CD4-positive, alpha-beta T cell (primary cell): ENCODE measurements at places on chromosomes 4 and X.

- no peak for DNase-seq
Measured at GRCh38 chr4:48421101-48421500, 62.0 kb upstream of the SLC10A4 start.

GRCh38 chrX:112630187-112630586 lies 49.6 kb downstream of the LHFPL1 start:
- no peak for DNase-seq

- DNase-seq = no peak
Measured at GRCh38 chrX:129648514-129649267, 6.1 kb downstream of the APLN start.

DNA sequence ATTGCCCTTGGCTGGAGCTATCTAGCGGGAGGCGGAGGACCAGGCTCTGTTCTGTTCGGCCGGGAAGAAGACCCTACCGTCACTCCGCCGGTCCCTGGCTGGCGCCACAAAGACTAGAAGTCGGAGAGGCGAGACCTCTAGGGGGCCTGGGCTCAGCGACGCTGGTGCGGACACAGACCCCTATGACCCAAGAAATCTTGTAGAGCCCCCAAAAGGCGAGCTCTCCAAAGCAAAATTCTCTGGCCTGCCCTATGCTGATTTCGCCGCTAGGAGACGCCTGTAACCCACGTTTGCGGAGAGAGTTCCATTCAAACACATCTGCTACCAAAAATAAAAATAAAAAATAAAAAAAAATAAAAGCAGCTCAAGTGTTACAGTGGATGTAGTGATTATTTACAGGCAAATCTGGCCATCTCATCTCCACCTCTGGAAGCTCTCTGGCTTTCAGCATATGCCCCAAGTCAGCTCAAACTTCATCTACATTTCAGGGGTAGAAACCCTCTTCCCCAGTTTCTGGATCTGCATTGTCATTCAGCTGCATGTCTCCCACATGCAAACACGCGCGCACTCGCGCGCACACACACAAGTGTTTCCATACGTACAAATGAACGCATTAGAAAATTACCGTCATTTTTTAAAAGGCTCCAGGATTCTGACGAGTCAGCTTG lies 2.4 kb upstream of the PCDH10 start:
- no peak for DNase-seq

DNA sequence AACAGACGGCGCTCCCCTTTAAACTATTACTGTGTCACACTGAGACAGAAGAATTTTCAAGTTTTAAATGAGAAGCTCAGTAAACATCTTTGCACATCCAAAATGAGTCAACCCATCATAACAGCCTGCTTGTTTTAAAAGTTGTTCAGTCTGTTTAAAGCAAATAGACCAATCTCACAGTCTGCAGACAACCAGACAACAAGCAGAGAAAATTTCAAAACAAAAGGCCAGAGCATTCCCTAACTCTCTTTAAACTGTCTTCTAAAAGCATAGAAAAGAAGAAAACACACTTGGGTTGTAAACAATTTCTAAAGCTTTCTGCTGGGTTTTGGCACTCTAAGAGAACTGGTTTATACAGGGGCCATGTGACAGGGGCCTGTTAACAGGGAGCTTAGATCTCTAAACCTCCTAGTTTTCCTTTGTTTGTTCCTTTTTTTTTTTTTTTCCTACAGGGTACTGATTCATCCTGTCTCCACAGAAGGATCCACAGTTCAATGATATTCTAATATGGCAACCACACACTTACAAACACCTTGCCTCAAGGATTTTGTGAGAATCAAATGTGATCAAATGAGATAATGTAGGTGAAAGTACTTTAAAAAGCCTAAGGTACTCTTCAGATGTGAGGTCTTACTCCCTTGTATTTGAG lies 100.8 kb upstream of the MAML3 start:
- DNase-seq = no peak

- DNase-seq = no peak
Measured at GRCh38 chr4:23837371-23837770, 52.5 kb downstream of the PPARGC1A start.

DNA sequence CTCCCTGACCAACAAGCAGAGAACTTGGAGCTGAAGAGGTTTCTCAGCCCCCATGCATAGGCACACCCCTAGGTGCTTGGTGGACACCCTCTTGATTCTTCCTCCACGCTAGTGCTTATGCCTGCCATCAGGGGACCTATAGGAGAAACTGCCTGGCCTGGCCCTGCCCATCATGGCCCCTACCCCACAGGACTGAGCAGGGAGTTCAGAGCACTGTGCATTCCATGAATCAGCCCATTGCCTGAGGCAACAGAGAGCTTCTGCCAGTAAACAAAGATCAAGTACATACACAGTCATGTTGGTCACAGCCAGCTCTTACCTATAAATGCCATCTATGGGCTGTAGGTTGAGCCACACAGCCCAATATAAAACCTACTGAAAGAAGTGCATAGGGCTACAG lies 99.1 kb upstream of the EDNRA start:
- DNase-seq = no peak

- no peak for DNase-seq
Measured at GRCh38 chrX:132266583-132267355, 47.5 kb upstream of the RAP2C start.

GRCh38 chr4:170271723-170272122 lies 182.0 kb upstream of the AADAT start:
- no peak for DNase-seq

DNA sequence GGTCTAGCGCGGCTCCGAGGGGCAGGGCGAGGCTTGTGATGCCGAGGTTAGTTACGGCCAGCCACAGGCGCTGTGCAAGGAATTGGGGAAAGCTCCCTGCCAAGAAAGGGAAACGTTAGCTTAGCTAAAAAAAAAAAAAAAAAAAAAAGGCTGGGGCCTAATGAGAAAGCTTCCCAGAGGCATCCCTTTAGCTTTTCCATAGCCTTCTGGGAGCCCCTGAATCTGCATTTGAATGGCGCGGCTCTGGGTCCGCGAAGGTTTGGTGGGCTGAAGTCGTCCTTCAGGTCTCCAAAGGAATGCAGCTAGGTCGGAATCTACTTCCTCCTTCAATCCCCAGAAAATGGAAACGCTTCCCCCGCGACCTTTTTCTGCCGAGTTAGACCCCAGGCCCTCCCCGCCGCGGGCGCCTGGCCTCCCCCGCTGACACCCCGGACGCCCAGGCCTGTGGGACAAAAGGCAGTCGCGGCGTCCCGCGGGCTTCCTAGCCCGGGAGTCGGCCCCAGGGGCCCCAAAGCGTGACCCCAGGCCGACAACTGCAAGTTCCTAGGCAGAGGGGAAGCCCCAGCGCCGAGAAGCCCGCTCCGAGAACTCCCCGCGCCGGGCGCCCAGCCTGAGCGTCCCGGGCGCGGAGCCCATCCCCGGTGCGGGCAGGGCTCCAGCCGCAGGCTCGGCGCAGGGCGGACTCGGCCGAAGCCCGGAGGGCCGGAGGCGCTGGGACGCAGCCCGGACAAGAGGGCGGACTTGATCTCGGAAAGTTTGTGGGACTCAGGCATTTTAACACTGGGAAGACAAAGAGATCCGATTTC lies 605 bp upstream of the FAT1 start:
- DNase-seq = no peak

DNA sequence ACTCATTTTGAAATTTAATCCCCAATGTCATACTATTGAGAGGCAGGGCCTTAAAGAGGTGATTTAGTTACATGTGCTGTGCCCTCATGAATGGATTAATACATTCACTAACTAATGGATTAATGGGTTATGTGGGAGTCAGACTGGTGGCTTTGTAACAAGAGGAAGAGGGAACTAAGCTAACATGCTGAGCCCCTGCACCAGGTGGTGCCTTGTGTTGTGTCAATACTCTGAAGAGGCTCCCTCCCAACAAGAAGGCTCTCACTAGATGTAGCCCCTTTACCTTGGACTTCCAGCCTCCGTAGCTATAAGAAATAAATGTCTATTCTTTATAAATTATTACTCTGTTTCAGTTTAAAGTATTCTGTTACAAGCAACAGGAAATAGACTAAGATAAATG lies 411.9 kb upstream of the EMCN start:
- no peak for DNase-seq
